Ovary (tissue), 10 donors: ENCODE measurements at places on chromosomes 2 and 18.

DNA sequence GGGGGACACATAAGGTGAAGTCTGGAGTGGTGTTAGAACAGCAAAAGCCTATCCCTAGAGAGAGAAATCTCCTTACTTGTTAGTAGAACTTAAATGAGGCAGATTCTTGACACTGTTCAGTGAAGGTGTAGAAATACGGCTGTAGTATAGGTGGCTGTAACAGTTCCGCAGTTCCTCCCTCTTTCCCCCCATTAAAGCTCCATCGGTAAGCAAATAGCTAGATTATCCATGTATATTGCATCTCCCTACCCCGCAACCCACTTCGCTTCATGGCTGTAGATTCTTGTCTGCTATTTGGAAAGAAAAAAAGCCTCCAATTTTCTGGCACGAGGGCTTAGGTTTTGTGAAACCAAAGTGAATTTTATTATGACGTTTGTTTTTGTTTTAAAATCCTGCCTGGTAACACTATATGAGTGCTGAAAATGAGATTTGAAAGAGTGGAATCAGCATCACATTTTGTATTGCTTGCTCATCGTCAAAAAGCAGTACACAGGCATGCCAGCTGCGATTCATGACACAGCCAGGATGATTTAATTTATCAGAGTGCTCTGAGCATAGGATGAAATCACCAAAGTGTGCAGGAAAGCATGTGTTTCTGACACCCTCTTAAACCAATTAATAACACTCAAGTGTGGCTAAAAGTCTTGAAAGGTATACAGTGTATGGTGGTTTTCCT, 1.4 kb downstream of the FAM171B start:
- DNase-seq, result peak; percentile 21

DNA sequence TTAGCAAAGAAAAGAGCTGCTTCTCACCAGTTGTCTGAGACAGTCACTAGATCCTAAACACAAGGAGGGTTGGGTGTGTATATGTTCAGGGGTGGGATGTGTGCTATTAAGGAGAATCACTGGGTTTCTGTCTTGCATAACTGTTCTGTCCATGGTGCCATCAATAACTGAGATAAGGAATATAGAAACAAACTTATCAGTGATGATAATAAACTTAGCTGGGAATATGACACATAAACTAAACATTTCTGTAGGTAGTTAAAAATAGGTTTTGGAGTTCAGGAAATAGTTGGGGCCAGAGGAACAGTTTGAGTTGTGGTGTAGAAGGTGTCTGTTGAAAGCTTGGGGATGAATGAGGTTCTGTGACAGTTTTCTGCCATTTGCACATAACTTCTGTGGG, 17.4 kb downstream of the NAPG start:
- no peak for DNase-seq

DNA sequence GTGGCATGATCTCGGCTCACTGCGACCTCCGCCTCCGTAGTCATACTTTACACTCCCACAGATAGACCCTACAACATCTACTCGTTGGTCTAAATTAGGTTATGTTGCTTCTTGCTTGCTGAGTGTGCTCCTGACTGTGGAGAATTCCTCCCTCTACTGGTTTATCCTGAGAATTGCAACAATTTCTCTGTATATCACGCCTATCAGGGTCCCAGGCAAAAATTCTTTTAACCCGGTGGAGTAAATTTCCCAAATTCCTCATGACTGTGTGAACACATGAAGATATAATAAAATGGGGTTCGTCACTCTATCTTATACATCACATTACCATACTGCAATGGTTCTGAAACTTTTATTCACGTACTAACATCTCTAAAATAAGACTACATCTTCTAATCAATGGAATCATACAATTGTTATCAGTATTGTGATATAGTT, 156.7 kb downstream of the EVA1A start:
- DNase-seq, result no peak

DNA sequence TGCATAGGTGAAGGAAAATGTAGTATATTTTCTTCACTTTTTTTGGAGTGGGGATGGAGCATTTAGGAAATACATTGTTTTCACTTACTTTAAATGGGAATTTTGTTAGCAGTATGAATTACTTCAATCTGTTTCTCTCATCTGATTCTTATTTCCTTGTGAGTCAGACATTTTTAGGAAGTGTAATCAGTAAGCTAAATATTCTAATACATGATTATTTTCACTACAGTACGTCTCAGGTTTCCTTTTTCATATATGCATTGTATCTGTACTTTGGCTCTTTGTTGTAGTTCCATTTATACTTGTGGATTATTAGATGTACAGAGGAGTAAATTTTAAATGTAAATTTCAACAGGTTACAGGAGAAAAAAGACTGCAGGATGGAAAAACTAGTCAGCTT, 27.9 kb downstream of the GPD2 start:
- DNase-seq, result no peak

DNA sequence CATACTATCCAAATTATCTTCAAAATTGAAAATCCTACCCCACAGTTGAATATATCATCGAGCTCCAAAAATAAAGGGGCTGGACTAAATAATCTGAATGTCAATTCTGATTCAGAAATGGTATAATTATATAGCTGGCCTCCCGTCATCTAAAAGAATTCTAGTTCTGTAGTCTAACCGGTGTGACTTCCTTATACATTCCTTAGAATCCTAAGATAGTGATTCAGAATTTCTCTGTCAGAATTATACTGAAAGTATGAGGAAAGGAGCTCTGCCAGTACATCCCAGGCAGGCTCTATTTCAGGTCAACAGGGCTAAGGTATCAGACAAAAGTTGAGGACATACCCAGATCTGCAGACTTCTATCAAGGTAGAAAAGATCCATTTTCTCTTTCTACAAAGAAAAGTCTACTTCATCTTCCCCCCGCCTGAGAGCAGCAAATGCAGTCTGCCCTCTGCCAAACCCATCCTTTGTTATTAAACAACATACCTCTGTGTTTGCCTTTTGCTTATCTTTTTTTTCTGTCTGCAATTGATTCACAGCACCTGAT, 128.5 kb downstream of the METTL4 start:
- no peak for DNase-seq

- no peak for DNase-seq
Measured at GRCh38 chr2:229050133-229050532, 221.0 kb downstream of the PID1 start.
